ENCODE measurements at places on chromosomes 1 and 21.
A peak's percentile ranks its signal among the peaks of the same experiment; 100 is the strongest.

GRCh38 chr1:52907812-52908153, 13.8 kb downstream of the ECHDC2 start:
- no peak for DNase-seq

DNA sequence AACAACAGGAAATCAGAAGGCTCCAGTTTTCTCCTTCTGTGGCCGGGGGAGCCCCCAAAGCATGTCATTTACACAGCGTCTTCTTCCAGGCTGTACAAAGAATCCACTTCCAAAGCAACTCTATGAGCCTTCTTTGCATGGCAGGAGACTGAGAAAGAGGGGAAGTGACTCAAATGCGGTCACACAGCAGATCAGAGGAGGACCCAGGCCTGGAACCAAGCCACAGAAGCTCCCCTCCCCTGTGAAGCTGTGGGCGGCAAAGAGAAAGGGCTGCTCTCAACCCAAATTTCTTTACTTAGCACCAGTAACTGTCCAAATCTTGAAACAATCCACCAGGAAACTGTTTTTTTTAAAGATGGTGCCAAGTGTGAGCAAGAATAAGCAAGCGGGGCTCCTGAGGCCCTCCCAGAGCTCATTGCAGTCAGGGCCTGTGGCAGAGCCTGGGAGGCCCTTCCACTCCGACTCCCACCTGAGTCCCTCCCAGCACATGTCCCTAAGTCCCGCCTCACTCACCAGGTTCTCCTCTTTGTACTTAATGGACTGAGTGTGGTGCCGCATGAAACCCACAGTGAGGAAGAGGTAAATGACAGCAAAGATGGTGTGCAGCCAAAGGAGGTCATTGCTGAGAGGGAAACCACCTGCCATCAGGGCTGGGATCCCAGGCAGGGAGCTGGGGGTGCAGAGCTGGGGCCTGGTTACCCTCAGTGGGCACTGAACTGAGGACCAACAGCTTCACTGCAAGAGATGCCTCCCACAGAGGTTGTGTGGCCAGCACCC, 15.9 kb downstream of the TMEM63A start:
- peak; percentile 65 for DNase-seq

GRCh38 chr21:27840262-27840661, 873.4 kb upstream of the ADAMTS5 start:
- DNase-seq: no peak

- no peak for DNase-seq
Observed at GRCh38 chr1:30088594-30088993, 634.8 kb downstream of the MATN1 start.

- DNase-seq: no peak
Observed at GRCh38 chr1:164895026-164895912, 336.3 kb downstream of the PBX1 start.

GRCh38 chr1:234600418-234601281, 9.3 kb downstream of the IRF2BP2 start:
- DNase-seq: no peak

DNA sequence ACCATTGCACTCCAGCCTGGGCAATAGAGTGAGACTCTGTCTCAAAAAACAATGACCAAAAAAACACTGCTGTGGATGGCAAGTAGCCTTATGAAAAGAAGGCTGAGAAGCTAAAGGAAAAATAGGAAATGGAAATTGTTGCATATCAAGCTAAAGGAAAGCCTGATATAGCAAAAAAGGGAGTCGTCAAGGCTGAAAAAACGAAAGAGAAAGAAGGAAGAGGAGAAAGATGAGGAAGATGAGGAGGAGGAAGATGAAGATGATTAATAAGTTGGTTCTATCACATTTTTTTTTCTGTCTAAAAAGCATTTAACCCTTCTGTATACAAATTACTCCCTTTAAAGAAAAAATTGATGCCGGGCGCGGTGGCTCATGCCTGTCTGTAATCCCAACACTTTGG, 10.2 kb upstream of the PRDX1 start:
- DNase-seq: no peak

DNA sequence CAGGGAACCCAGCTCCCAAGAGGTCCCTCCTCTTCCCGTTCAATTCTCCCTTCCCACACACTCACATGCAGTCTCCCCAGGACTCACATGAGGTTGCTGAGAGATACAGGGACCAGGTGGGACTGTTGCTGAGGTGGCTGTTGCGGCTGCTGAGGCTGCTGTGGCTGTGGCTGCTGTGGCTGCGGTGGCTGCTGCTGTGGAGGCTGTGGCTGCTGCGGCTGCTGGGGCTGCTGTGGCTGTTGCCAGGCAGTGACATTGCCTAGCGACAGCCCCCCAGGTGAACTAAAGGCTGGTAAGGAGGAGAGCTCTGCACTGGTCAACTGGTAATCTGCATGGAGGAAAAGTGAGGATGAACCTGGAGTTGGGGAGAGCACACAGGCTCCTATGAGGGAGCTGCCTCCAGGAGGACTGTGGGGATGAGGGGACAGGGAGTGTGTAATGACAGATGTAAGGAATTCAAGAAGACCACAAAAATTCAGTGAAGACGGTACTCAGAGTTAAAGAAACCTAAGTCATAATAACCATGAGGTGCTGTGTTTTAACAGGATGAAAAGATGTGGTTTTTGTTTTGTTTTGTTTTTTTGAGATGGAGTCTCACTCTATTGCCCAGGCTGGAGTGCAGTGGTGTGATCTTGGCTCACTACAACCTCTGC, 31.8 kb downstream of the MEF2D start:
- no peak for DNase-seq

- DNase-seq: no peak
Observed at GRCh38 chr1:44685881-44686280, 11.4 kb downstream of the ARMH1 start.

DNA sequence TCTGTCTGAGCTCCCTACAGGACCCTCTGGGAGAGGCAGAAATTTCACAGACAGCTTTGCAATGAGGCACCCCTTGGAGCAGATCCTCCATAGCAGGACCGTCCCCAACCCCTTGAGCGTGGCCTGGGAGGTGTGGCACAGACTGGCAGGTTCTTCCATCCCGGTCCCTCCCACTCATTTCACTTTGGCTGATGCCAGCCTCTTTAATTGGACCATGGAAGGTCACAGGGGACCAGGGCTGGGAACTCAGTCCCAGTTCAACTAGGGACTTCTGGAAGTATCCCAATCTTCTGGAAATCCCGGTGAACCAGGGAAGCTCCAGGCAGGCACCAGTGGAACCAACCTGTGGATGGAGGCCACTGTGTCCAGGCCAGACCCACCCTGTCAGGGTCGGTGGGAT, 83.7 kb downstream of the SPSB1 start:
- DNase-seq: no peak

GRCh38 chr1:40392221-40392620, 18.7 kb downstream of the SMAP2 start:
- no peak for DNase-seq

- DNase-seq: no peak
Observed at GRCh38 chr21:31688603-31689368, 29.3 kb downstream of the SOD1 start.

DNA sequence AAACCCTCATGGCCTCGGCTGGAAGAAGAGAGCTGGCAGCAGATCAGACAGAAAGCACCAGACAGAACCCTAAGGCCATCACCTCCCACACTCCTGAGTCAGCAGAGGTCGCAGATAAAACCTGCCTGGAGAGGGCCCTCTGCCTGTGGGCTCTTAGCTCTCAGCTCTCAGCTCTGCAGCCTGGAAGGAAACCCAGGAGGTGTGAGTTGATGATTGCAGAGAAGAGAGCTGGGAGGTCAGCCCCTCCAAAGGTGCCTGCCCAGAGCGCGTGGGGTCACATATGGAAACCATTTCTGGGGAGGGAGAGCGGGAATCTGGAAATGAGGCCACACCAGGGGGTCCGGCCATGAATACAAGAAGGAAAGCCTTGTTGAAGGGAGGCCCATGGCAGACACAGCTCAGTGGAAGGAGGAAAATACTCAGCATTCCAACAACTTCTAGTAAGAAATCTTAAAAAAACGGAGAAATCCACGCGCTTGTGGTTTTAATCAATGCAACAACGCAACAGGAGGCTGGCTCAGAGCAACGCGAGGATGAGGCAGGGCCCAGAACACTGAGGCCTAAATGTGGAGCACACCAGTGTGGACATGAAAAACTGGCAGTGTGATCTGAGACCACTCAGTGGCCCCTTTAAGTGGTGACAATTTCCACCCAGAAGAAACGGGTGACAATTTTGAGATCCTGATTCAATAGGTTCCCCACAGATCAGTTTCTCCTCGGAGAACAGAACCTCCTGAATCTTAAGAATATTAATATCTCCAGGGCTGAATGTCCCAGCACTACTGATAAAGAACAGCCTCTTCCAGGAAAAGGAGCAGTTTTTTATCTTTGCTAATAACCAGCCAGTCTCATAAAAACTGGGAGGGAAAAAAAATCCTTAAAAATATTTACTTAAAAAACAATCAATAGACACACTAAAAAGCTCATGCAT, 45.7 kb downstream of the PSMG1 start:
- DNase-seq: no peak

GRCh38 chr1:37410815-37411214, 63.6 kb upstream of the ZC3H12A start:
- DNase-seq: no peak

DNA sequence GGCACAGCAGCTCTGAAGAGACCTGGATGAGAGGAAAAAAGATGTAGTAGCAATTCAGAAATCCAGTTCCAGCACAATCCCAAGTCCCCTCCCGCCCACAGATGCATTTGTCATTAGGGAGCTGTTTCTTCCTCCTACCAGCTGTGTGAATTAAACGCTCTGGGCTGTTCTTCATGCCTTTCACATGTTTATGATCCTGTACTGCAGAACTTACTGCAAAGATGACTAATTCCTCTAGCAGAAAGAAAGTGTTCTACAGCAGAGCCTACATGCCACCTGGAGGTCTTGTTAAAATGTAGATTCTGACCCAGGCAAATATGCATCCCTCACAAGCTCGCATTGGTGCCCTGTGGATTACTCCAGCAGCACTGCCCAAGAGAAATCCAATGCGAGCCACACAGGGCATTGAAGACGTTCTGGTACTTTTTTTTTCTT, 6.5 kb downstream of the ENO1 start:
- DNase-seq: no peak

GRCh38 chr1:112935461-112936111, 20.4 kb downstream of the SLC16A1 start:
- no peak for DNase-seq

DNA sequence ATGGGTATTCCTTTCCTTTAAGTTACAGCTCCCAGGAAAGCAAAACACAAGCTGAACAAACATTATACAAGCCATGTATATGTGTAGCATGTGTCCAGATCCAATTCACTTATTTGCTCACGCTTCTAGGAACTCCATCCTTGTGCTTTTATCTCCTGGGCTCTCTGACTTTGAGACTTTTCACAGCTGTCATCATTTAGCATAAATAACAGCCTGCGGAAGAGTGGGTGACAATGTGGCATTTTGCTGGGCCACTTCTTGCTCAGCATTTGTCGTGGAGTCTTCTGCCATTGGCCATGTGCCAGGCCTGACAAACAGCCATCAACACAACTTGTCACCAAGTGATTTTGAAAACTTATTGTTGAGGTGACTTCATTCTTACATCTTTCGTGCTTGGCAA, 164.3 kb downstream of the KIF26B start:
- DNase-seq: no peak

GRCh38 chr1:46218443-46218842, 15.3 kb downstream of the LURAP1 start:
- no peak for DNase-seq

DNA sequence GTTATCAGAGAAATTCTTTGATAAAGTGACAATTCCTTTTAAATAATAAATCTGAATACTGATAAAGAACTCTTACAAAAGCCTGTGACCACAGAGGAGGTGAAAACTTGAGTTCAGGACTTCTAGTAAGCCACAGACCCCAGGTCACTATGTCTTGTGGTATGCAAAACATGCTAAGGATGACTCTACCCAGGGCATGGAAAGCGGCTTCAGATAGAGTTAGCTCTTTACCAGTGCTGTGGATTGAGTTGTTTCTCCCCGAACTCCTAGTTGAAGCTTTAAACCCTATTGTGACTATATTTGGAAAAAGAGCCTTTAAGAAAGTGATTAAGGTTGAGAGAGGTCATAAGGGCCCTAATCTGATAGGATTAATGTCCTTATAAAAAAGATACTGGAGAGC, 42.3 kb downstream of the HLX start:
- no peak for DNase-seq

GRCh38 chr1:100358210-100358609, 5.9 kb downstream of the CDC14A start:
- no peak for DNase-seq

GRCh38 chr1:178539291-178539690, 26.4 kb downstream of the TEX35 start:
- DNase-seq: no peak

- no peak for DNase-seq
Observed at GRCh38 chr1:111241797-111242196, 14.3 kb downstream of the CHI3L2 start.

DNA sequence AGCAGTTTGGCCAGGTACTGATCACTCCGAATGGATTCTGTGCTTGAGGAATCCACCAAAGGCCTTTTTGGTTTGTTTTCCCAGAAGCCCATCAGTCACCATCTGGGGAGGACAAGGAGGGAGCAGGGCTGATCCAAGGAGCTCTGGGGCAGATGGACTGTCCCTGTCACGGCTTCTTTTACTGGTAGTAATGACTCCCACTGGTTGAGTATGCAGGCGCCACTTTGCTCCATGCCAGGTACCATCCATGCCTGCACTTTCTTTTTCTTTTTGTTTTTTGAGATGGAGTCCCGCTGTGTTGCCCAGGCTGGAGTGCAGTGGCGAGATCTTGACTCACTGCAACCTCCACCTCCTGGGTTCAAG, 101.7 kb downstream of the UBIAD1 start:
- DNase-seq: no peak

GRCh38 chr21:35298757-35299156, 249.7 kb upstream of the RUNX1 start:
- DNase-seq: no peak

DNA sequence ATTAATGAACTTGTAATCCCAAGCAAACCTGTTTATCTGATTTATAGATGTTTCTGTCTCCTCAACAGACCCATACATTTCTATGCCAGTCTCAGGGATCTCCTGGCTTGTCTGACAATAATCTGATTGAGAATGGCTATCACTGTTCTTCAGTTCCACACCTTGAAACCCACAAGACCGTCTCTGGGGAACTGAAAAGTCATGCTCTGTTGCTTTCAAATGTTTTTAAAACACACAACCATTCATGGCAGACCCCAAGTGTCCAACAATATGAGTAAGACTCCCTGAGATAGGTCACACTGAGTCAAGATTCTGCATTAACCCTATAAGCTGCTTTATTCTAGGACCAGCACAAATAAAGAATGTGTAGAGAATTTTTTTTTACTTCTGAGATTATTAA, 611.2 kb upstream of the PLXNA2 start:
- no peak for DNase-seq

DNA sequence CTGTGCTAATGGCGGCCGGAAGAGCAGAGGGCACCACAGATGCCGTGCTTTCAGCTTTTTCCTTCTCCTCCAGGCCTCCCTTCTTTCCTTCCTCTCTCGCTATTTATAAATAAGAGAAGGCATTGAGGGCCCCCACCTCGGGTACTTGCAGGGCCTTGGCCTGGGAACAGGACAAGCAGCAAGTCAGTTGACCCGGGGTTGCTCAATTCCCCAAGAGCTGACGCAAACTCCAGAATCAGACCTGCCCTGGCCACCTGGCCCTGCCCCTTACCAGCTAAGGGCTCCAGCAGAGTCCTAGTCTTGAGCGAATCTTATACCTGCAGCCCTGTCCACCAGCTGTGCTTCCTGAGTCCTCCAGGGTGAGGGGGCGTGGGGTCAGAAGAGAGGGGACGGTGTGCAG, 13.5 kb downstream of the TNFRSF1B start:
- no peak for DNase-seq

All from activated T-helper 9 cell treated with anti-CD3 and anti-CD28 coated beads, Interleukin-2, amount 50 U/mL, for 16 hours (primary cell).